ENCODE measurements at places on chromosomes 16 and 17. TPM values are rescaled to one million over a fixed set of nuclear protein-coding genes. Genes with fewer than 3 reads are reported as not detected.

The SPATA22 gene
- not detected for total RNA-seq

The IRX3 gene
- 45.2 TPM for total RNA-seq

The KIF2B gene
- total RNA-seq, result not detected

The PHF12 gene
- total RNA-seq, result 60.3 TPM

The SETD1A gene
- 36.4 TPM for total RNA-seq

The FNDC8 gene
- not detected for total RNA-seq

The NPIPA2 gene
- total RNA-seq, result 11.5 TPM

The PRR35 gene
- total RNA-seq, result not detected

The INO80E gene
- 60.2 TPM for total RNA-seq

The NPTX1 gene
- total RNA-seq, result 0.27 TPM

The HOXB4 gene
- total RNA-seq, result 34.4 TPM

The KRT31 gene
- total RNA-seq, result not detected

The KRT17 gene
- total RNA-seq, result 232 TPM

The TBX6 gene
- total RNA-seq, result 2.7 TPM

The CRISPLD2 gene
- 83.0 TPM for total RNA-seq

The CTRB1 gene
- total RNA-seq, result not detected

The NUTF2 gene
- 130 TPM for total RNA-seq

The NOS2 gene
- 0.20 TPM for total RNA-seq
